NCI-H1417 treated with DMSO at 0.1 percent for 48 hours (cell line): ENCODE measurements at places on chromosomes 3 and 15.

DNA sequence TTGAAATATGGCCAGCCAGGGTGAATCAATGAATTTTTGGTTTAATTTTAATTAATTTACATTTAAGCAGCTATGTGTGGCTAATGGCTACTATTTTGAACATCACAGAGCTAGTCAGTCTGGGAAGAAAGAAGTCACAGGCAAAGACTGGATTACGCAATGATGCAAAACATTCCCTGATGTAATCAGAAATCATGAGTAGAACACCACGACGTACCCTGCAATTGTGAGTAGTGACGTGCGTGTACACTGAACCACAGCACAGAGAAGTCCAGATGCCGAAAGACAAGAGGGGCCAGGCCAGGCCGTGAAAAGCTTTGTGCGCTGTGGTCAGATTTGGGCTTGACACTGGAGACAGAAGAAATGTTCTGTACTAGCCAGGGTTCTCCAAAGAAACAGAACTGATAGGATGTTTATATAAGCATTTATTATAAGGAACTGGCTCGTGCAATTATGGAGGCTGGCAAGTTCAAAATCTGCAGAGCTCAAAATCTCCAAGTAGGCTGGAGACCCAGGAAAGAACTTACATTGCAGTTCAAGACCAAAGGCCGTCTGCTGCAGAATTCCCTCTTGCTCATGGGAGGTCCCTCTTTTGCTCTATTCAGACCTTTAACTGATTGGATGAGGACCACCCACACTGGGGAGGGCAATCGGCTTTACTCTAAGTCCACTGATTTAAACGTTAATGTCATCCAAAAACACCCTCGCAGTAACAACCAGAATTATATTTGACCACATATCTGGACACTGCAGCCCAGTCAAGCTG lies 44.6 kb downstream of the SH3BP5 start:
- DNase-seq = no peak

DNA sequence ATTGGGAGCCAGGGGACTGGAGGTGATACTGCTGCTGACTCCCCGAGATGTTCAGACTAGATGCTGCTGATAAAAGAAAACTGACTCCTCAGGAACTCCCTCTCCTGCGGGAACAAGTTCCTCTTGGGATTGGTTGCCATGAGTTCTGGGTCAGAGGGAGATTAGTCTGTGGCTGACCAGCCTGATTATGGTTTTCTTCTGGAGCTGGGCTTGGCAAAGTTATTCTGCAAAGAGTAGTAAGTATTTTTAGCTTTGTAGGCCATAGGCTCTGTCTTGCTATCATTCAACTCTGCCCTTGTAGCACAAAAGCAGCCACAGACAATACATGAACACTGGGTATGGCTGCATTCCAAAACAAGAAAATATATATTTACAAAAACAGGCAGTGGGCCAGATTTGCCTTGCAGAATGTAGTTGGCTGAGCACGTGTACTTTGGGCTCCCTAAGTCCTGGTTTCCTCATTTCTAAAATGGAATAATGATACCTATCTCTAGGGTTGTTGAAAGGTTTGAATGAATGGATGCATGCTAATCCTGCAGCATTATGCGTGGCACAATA lies 796.8 kb downstream of the AGBL1 start:
- DNase-seq = no peak

GRCh38 chr3:71489315-71489761 lies 94.2 kb downstream of the FOXP1 start:
- no peak for DNase-seq

DNA sequence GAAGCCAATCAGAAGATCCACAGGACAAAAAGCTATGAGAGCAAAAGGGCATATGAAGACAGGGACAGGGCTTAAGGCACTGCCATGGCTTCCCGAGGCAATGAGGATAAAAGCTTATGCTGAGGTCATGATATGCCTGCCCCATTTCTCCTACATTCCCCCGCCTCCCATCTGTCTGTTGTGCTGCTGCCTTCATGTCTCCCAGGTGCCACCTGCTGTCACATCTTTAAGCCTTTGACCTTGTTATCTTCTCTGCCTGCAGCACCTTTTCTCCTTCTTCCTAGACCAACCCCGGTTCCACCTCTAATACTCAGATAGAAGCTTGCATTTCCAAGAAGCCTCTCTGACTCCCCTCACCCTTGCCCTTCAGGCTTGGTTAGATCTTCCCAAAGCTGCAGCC lies 213.8 kb downstream of the ARRDC4 start:
- DNase-seq = no peak

- DNase-seq = no peak
Observed at GRCh38 chr3:40899286-40899712, 300.0 kb upstream of the CTNNB1 start.
